ENCODE measurements at places on chromosomes 5 and 9.

- DNase-seq, result no peak
These were observed 100.3 kb downstream of the PJA2 start for GRCh38 chr5:109309326-109310063.

- no peak for DNase-seq
These were observed 113.3 kb upstream of the SPATA31D4 start for GRCh38 chr9:81814794-81815464.

GRCh38 chr9:138051586-138052321, 174.2 kb downstream of the CACNA1B start:
- DNase-seq, result no peak

- no peak for DNase-seq
These were observed 61.8 kb downstream of the PTBP3 start for GRCh38 chr9:112271466-112272098.
